ENCODE measurements at places on chromosomes 3 and 15. TPM values are rescaled to one million over a fixed set of nuclear protein-coding genes. Genes with fewer than 3 reads are reported as not detected.

DNA sequence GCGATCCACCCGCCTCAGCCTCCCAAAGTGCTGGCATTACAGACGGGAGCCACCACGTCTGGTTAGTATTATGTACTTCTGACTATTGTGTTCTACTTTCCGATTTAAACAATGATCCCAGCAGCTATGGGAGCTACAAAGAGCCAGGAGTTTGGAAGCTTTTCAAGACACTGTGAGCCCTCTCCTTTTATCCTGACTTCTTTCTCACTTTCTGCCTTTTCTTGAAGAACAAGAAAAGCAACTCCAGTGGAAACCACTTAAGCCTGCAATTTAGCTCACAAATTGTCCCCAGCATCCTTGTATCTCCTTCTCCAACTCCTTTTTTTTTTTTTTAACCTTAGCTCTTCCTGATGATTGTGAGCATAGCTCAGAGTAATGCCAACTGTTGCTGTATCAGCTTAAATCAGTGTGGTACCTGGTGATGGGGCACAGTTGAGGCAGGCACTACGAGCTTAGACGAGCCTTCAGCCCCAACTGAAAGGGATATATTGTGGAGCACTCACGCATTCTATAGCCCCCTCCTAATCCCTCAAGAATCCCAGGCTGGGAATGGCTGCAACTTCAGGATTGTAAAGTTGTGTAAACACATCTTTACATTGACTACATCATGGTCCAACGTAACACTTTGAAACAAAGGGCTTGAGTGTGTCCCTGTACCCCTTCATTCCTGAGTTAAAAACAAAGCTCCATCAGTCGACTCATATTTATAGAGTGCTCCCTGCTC, 677.0 kb downstream of the FHIT start:
- no peaks in the 10 kb centered on the region for H3K4me1 ChIP-seq
- no peak overlapping the region for H3K4me3 ChIP-seq
- no peak for DNase-seq
- H3K36me3 ChIP-seq = no peaks in the 10 kb centered on the region
- H3K27ac ChIP-seq = no peak overlapping the region

- H3K4me3 ChIP-seq = no peak overlapping the region
- no peaks in the 10 kb centered on the region for H3K36me3 ChIP-seq
- DNase-seq = peak; percentile 71
These were observed 40.8 kb downstream of the ZBTB11 start for GRCh38 chr3:101635954-101636798.

DNA sequence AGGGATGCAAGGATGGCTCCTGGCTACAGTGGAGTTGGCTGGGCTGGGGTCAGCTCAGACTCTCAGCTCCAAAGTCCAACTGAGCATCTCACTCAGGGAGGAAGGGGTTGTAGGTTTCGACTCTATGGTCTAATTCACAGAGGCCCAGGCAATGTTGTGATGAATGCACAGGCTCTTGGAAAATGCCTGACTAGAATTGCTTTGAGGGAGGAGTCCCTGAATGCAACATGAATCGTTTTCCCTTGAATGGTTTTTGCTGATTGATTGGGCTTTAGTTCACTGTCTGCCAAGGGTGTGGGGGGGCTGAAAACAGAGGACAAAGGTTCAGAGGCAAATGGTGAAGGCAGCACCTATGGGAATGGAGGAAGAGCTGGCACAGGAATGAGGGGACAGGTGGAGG, 48.6 kb upstream of the LINGO1 start:
- no peak overlapping the region for H3K4me3 ChIP-seq
- H3K36me3 ChIP-seq = no peaks in the 10 kb centered on the region

- no peaks in the 10 kb centered on the region for H3K27me3 ChIP-seq
- DNase-seq = no peak
- no peaks in the 10 kb centered on the region for H3K4me1 ChIP-seq
- H3K36me3 ChIP-seq = peaks cover 33% of the 10 kb centered on the region
- H3K27ac ChIP-seq = no peak overlapping the region
These were observed 84.4 kb downstream of the BTD start for GRCh38 chr3:15685927-15686326.

DNA sequence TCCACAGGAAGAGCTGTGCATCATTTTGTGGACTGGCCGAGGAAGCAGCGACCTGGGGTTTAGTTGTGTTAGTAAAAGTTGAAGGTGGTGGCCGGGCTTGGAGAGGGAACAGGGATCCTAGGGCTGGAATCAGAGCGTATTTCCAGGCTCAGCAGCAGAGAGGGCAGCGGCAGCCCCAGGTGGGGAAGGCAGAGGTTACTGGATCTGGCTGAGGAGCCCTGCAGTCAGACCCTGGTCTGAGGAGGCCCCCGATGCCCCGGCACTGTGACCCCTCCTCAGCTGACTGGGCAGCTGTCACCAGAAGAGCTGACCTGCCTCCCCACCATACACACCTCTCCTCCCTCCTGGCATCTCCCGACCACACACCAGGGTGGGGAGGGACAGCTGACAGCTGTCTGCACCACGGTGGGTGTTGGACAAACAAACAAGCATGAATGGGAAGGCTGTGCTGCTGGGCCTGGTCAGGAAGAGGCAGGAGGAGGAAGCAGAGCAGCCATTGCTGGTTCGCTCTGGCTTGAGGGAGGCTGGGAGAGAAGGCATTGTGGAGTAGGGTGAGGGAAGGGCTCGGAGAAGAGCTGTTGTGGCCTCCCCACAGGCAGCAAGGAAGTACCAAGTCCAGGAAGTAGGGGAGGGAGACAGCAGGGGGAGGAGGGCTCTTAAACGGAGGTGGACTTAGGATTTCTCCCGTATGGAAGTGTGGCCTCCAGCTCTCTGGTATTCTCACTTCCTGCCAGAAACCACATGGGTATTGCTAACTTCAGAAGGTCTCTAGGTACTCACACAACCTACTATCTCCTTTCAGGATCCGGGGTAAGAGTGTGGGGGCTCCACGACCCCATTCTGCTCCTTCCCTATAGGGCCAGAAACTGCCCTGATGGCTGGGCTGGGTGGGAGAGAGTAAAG, 49.5 kb upstream of the HACD2 start:
- no peak overlapping the region for H3K4me3 ChIP-seq
- no peak for DNase-seq
- H3K27ac ChIP-seq = no peak overlapping the region
- H3K4me1 ChIP-seq = peaks cover 4% of the 10 kb centered on the region

GRCh38 chr15:92906563-92907081, 6.5 kb downstream of the CHD2 start:
- peaks cover 26% of the 10 kb centered on the region for H3K36me3 ChIP-seq
- 0 out of 2 replicates have a peak, but pooled peaks cover 2% of the 10 kb centered on the region for H3K4me1 ChIP-seq
- DNase-seq = no peak

DNA sequence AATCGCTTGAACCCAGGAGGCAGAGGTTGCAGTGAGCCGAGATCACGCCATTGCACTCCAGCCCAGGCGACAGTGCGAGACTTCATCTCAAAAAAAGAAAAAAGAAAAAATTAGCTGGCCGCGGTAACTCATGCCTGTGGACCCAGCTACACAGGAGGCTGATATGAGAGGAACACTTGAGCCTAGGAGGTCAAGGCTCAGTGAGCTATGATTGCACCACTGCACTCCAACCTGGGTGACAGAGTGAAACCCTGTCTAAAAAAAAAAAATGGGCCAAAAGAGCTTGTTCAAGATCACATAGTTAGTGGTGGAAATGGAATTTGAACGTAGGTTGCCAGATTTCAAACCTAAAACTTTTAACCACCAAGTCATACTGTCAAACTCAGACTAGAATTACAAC, 46.2 kb upstream of the PPP4R2 start:
- H3K4me3 ChIP-seq = no peak overlapping the region
- DNase-seq = no peak
- no peaks in the 10 kb centered on the region for H3K4me1 ChIP-seq
- H3K27ac ChIP-seq = no peak overlapping the region

DNA sequence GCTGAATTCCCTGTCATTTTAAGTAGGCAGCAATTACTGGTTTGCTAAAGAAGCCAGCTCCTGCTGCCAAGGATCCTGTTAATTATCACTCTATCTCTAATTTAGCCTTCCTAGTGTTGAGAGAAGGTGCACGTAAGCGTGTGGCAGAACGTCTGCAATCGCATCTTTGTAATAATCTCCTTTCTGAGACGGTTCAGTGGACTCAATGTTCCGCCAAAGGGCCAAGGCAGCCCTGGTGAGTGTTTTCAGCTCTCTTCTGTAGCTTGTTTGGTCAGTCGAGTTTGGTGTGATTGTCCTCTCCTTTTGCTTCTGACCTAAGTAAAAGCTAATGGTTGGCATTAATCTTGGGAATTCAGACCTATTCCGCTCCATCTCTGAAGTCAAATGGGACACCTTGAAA, 24.2 kb downstream of the MITF start:
- H3K4me1 ChIP-seq = no peaks in the 10 kb centered on the region
- no peaks in the 10 kb centered on the region for H3K27me3 ChIP-seq
- no peaks in the 10 kb centered on the region for H3K36me3 ChIP-seq

DNA sequence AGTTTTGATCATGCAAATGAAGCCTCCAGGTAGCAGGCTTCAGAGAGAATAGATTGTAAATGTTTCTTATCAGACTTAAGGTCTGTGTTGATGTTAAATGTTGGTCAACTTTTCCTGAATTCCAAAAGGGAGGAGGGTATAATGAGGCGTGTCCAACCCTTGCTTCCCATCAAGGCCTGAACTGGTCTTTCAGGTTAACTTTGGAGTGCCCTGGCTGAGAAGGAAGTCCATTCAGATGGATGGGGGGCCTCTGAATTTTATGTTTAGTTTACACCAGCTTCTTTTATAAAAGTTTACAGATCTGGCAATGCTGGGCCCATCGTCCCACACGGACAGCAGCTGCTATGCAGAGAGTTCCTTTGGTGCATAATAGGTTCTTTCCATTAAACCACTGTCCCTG, 8.9 kb downstream of the CCDC13 start:
- no peaks in the 10 kb centered on the region for H3K36me3 ChIP-seq
- H3K27ac ChIP-seq = no peak overlapping the region
- H3K4me3 ChIP-seq = no peak overlapping the region
- H3K4me1 ChIP-seq = no peaks in the 10 kb centered on the region
- DNase-seq = no peak

GRCh38 chr3:62167566-62168262, 205.6 kb downstream of the FEZF2 start:
- H3K27me3 ChIP-seq = no peaks in the 10 kb centered on the region
- no peak overlapping the region for H3K27ac ChIP-seq

DNA sequence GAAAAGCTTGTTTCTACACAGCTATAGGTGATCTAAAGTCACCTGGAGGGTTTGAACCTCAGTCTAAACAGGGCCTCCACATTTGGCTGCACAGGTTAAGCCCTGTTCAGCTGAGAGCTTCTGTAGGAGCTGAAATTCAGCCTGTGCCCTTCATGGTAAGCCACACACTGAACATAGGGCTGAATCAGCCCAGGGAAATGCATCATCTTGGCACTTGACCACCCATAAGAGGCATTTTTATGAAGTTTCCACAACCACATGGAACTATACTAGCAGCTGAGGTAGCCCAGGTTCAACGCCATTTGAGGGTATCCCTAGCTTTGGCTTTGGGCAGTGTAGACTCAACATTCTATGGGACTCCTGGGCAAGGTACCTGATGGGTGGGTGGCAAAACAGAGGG, 126.8 kb downstream of the FAM174B start:
- no peaks in the 10 kb centered on the region for H3K27me3 ChIP-seq
- no peaks in the 10 kb centered on the region for H3K4me1 ChIP-seq
- DNase-seq = no peak
- H3K27ac ChIP-seq = no peak overlapping the region
- H3K36me3 ChIP-seq = peaks cover 4% of the 10 kb centered on the region

Gene MUSTN1
- 0.72 TPM for total RNA-seq
